Posterior cingulate gyrus (tissue), 11 donors: ENCODE measurements at places on chromosomes 11 and 22.

DNA sequence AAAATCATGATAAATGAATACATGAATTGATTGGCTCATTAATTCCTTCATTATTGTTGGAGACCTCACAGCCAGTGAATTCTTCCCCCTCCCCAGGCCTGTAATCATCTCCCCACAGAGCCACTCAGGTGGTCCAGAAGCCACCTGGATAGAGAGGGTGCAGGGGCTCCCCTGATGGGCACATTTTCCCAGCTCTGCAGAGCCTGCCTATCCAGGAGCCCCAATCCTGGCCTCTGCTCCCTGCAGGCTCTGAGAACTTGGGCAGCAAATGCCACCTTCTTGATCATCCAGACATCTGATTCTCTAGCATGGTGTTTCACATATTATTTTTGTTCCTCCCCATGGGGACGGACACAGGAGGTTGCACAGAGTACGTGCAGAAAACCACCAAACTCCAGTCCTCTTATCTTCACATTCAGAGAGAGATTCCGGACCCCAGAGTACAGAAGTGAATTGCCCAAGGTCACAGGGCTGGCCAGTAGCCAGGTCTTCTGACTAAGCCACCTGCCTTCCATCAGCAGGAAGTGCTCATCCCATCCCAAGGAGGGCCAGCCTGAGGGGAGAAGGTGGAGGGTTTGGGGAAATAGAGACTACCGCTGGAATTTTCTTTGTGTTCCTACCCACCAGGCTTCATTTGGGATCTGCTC, 348.0 kb downstream of the BUD13 start:
- DNase-seq = no peak

DNA sequence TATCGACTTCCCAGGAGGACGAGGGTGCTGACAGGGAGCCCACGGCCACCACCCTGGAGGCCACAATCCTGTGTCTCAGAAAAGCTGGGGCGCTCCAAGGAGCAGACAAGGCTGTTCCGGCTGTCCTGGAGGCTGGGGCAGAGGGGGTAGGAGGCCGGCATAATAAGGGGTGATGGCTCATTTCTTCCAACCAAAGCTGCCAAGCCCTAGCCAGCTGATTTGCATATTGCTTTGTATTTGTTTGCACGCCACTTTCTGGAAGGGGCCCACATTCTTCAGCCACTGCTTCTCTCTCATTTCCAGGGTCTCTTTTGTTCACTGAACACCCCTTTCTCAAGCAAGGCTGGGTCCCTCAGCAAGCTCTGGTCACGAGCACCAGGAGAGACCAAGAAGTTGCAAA, 4.7 kb downstream of the PDE2A start:
- no peak for DNase-seq

DNA sequence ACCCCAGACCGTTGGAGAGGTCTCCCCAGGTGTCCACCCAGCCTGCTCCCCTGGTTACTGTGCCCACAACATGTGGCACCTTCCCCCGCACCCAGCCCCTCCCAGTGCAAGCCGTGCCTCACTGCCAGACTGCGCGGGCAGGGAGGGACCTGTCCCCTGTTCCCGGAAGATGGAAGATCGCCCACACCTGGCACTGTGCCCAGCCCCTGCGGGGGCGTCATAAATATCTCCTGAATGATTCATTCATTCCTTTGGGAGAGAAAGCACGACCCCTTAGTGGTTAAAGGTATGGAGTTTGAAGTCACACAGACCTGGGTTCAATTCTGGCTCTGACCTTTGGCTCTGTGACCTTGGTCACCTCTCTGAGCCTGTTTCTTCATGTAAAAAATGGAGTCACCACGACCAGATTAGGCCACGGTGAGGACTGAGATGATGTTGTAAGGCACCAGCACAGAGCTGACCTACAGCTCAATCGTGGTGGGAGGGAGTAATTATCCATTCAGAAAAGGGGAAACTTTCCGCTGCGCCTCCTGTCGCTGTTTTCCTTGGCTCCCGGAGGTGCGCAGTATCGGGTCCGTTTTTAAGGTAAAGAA, 497 bp upstream of the SYT12 start:
- peak; percentile 92 for DNase-seq

- DNase-seq = no peak
These were observed 3.1 kb upstream of the RAG2 start for GRCh38 chr11:36601155-36601554.

DNA sequence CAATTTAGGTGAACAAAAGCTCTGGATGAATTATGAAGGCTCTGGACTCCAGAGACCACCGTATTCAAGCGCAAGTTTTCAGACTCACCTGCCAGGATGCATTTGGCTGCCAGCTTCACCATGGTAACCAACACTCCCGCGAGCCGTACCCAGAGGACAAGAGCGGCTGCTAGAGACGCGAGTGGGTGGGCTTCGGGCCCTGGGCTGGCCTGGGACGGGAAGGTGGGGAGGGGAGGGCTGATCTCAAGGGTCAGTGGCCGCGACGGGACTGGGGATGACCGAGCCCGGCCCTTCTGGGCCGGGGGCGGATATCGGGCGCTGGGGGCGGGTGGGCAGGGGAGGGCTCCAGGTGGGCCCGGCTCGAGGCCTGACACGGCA, 344 bp downstream of the IFT27 start:
- peak; percentile 56 for DNase-seq

DNA sequence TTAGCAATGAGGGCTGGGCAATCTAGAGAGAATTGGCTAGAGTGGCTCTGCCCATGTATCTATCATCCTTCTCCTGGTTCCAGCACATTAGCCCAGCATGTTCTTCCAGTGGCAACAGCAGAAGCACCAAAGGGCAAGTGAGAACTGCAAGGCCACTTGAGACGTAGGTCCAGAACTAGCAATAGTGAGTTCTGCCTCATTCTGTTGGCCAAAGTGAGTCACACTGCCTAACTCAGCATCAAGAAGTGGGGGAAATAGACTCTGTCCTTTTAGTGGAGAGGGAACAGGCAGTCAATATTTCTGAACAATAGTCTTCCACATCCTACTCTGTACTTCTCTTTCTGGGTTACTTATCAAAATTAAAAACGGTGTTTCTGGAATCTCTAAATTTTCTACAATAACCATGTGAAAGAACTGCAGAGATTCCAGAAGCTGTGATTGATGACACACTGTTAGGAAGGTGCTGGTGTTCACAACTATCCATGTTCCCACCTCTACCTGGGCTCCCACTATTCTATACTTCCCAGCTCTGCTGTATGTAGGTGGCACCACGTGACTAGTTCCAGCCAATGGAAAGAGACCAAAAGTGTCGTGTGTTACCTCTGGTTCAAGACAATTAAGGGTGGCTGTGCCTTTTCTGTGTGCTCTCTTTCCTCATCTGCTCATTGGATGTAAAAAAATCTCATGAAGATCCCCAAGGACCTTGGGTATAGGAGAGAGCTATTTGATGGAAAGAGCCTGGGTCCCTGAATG, 23.4 kb upstream of the GRK3 start:
- DNase-seq = no peak

GRCh38 chr11:2287091-2287490, 14.6 kb downstream of the C11orf21 start:
- DNase-seq = no peak

- peak; percentile 97 for DNase-seq
These were observed 100.3 kb upstream of the AKIP1 start for GRCh38 chr11:8810540-8811301.

GRCh38 chr11:64870176-64870892, 8.1 kb downstream of the EHD1 start:
- DNase-seq = no peak

DNA sequence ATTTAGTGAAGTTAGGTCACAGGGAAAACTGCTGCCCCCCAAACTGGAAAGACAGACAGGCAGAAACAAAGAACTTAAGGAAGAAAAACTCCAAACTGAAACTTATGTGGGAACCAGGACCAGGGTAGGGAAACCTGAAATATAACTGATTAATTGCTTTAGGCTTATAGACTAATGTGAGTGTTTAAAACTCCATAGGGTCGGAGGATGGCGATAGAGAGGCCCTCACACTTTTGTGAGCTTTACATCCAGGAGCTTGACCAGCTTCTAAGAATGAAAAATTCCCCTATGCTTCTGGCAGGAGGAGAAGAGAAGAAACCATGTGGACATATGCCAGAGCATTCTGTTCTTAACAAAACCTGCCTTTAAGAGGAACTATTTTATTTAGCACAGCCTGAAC, 598.6 kb downstream of the NELL1 start:
- no peak for DNase-seq
